ENCODE measurements at places on chromosomes 12 and 14. TPM values are rescaled to one million over a fixed set of nuclear protein-coding genes. Genes with fewer than 3 reads are reported as not detected.

- H3K27ac ChIP-seq = no peak overlapping the region
- H3K4me1 ChIP-seq = no peaks in the 10 kb centered on the region
- H3K27me3 ChIP-seq = peaks cover 2% of the 10 kb centered on the region
- no peak for DNase-seq
- no peak overlapping the region for H3K4me3 ChIP-seq
These were observed 6.4 kb upstream of the GAS2L3 start for GRCh38 chr12:100566887-100567637.

- peak overlapping the region; percentile 85 for H3K27ac ChIP-seq
- no peaks in the 10 kb centered on the region for H3K27me3 ChIP-seq
- peaks cover 30% of the 10 kb centered on the region for H3K4me1 ChIP-seq
- peak overlapping the region; percentile 24 for H3K4me3 ChIP-seq
These were observed 114.0 kb downstream of the PLXNC1 start for GRCh38 chr12:94262228-94263010.

DNA sequence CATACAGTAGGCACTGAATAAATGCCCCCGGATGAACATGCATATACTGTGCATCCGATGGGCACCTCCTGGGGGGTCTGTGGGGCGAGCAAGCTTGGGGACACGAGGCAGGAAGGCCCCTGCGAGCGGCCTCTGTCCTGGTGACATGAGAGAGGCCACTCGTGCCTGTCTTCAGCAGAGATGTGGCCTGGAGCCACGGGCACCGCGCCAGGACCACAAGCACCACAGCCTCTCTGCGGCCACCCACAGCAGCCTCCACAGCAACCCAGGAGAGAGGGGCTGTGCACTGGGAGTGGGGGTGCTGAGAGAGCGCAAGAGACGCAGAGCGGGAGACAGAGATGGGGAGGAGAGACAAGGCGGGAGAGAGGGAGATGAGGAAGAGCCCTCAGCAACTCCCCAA lies 118.5 kb downstream of the RFLNA start:
- H3K27ac ChIP-seq = no peak overlapping the region
- DNase-seq = no peak
- no peak overlapping the region for H3K4me3 ChIP-seq
- no peaks in the 10 kb centered on the region for H3K27me3 ChIP-seq
- peaks cover 82% of the 10 kb centered on the region for H3K36me3 ChIP-seq

GRCh38 chr12:121595520-121595919 lies 14.7 kb upstream of the KDM2B start:
- no peak overlapping the region for H3K4me3 ChIP-seq
- H3K36me3 ChIP-seq = peaks cover 10% of the 10 kb centered on the region
- no peak overlapping the region for H3K27ac ChIP-seq
- H3K4me1 ChIP-seq = peaks cover 2% of the 10 kb centered on the region
- H3K27me3 ChIP-seq = no peaks in the 10 kb centered on the region

DNA sequence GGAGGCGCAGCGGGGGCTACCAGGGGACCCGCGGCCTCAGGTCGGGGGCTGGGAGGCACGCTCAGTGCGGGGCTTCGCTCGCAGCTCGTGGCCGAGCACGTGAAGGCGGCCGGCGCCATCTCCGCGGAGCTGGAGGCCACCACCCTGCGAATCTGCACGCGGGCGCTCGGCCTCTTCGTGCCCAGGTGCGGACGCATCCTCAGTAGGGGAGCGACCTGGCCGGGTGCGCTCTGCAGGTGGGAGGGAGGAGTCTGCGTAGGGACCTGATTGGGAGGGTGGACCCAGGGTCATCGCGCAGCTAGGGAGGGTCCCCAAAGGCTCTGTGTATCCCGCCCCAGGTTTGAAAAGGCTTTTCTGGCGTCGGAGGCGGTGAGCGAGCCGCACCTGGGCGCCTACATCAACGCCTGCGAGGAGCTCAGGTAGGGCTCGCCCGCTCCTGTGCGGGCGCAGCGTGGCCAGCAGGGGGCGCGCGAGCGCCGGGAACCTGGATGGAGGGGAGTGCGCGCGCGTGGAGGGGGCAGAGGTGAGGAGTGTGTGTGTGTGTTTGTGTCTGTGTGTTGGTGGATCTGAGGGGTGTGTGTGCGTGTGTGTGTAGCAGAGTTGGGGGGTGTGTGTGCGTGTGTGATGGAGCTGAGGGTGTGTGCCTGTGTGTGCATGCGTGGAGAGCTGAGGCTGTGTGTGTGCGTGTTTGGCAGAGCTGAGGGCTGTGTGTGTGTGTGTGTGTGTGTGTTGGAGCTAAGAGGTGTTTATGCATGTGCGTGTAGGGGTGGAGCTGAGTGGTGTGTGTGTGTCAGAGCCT lies 10.3 kb downstream of the EXOC3L4 start:
- H3K4me1 ChIP-seq = peaks cover 26% of the 10 kb centered on the region
- no peak overlapping the region for H3K4me3 ChIP-seq
- H3K27me3 ChIP-seq = peaks cover 44% of the 10 kb centered on the region
- H3K36me3 ChIP-seq = no peaks in the 10 kb centered on the region
- DNase-seq = no peak

DNA sequence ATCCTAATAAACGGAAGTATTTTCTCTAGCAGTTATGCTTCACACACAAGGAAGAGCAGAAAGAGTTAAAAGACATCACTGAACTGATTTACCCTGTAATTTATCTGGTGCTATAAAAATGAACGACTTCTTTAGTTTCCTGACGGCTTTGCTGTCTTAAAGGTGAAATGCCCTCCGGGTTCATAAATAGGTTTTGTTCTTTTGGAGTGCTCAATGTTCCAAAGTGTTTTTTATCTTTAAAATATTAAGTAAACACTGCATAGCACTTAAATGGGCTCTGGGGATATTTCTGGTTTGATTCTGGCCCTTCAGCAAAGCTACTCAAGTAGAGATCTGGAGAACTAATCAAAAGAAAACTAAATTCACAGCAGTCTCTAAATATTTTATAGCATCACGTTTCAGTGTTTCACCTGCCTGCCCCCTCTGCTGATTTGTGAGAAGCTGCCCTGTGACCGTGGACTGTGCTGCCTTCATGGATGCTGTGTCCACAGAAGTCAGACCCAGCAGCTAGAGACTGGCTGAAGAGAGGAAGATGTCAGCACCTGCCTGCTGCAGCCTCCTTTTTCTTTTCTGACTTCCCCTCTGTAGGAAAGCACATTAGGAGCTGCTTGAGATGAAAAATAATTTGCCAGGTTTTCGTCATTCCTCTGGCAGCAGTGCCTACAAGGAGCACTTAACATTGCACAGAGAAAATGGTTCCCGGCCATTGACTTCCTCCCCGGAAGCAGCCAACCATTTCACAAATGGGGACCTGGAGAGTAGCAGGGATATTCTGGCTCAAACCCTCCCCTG lies 205.1 kb upstream of the FSCB start:
- H3K27ac ChIP-seq = no peak overlapping the region
- no peaks in the 10 kb centered on the region for H3K27me3 ChIP-seq
- H3K4me1 ChIP-seq = no peaks in the 10 kb centered on the region
- DNase-seq = no peak
- no peak overlapping the region for H3K4me3 ChIP-seq
- no peaks in the 10 kb centered on the region for H3K36me3 ChIP-seq

- no peak overlapping the region for H3K27ac ChIP-seq
- H3K27me3 ChIP-seq = no peaks in the 10 kb centered on the region
- no peak overlapping the region for H3K4me3 ChIP-seq
- H3K4me1 ChIP-seq = peaks cover 3% of the 10 kb centered on the region
- peaks cover 15% of the 10 kb centered on the region for H3K36me3 ChIP-seq
- no peak for DNase-seq
These were observed 17.5 kb downstream of the TMEM106C start for GRCh38 chr12:47980779-47981495.

- no peak overlapping the region for H3K4me3 ChIP-seq
- H3K27ac ChIP-seq = peak overlapping the region; percentile 53
- DNase-seq = peak; percentile 54
- H3K36me3 ChIP-seq = peaks cover 15% of the 10 kb centered on the region
- H3K4me1 ChIP-seq = no peaks in the 10 kb centered on the region
These were observed 148.8 kb downstream of the PLXNC1 start for GRCh38 chr12:94297096-94297699.

GRCh38 chr12:124675881-124676713 lies 108.7 kb upstream of the NCOR2 start:
- no peaks in the 10 kb centered on the region for H3K27me3 ChIP-seq
- peaks cover 66% of the 10 kb centered on the region for H3K4me1 ChIP-seq
- no peaks in the 10 kb centered on the region for H3K36me3 ChIP-seq

- H3K4me3 ChIP-seq = peak overlapping the region; percentile 75
- peak overlapping the region; percentile 75 for H3K27ac ChIP-seq
- H3K36me3 ChIP-seq = no peaks in the 10 kb centered on the region
- DNase-seq = no peak
These were observed 1.4 kb upstream of the SOX5 start for GRCh38 chr12:23950775-23951451.

- no peaks in the 10 kb centered on the region for H3K27me3 ChIP-seq
- no peaks in the 10 kb centered on the region for H3K36me3 ChIP-seq
- no peak overlapping the region for H3K4me3 ChIP-seq
- DNase-seq = peak; percentile 55
- H3K4me1 ChIP-seq = no peaks in the 10 kb centered on the region
These were observed 277.9 kb upstream of the DCN start for GRCh38 chr12:91460469-91460868.

- DNase-seq = no peak
- H3K4me3 ChIP-seq = peak overlapping the region; percentile 97
- no peaks in the 10 kb centered on the region for H3K27me3 ChIP-seq
- H3K27ac ChIP-seq = no peak overlapping the region
These were observed 927 bp upstream of the LRP6 start for GRCh38 chr12:12267742-12268200.

DNA sequence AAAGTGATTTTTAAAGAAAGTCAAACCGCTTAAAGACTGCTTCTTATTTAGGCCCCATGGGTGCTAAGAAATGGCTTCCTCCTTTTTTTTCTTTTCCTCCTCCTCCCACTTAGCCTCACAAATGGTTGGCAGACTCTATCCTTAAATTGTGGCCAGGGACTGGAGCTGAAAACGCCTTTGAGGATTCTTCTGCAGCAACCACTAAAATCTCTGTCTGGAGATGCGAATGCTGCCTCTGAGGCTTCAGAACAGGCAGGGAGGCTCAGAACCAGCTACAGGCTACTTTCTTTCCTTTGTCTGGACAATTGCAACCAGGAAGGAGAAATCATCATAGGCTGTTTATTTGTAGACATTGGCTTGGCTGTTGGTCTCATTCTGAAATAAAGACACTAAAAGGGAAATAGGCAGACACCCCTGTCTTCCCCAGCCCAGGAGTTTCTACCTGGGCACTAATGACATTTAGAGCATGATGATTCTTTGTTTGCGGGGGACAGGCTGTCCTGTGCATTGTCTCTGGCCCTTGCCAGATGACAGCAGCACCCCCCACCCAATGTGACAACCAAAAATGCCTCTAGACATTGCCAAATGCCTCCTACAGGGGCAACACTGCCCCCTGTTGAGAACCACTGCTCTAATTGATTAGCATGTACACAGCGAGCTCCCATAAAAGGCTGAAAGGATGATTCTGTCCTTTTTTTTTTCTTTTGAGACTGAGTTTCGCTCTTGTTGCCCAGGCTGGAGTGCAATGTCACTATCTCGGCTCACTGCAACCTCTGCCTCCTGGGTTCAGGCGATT lies 50.3 kb downstream of the MAP1LC3B2 start:
- no peaks in the 10 kb centered on the region for H3K27me3 ChIP-seq
- no peaks in the 10 kb centered on the region for H3K36me3 ChIP-seq
- no peak overlapping the region for H3K4me3 ChIP-seq
- H3K27ac ChIP-seq = no peak overlapping the region

DNA sequence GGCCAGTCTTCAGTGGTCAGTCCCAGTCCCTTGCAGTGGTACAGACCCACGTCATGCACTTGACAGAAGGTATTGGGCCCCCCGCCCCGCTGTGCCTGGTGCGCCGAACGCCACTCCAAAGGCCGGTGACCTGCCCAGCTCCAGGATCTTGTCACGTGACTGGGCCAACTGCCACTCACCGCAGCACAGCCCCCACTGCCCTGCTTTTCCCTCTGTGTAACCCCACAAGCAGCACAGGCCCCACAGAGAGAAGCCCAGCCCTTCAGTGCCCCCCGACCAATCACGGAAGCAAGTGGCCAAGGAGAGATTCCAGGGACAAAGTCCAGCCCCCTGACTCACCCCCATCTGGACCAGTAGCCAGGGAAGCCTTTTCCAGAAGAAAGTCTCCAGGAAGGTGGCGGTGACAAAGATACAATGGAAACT lies 498 bp downstream of the GPR132 start:
- H3K4me3 ChIP-seq = no peak overlapping the region
- H3K4me1 ChIP-seq = peaks cover 28% of the 10 kb centered on the region
- no peaks in the 10 kb centered on the region for H3K36me3 ChIP-seq
- H3K27me3 ChIP-seq = no peaks in the 10 kb centered on the region
- no peak overlapping the region for H3K27ac ChIP-seq

GRCh38 chr14:32352631-32353030 lies 23.5 kb downstream of the AKAP6 start:
- DNase-seq = no peak
- H3K27me3 ChIP-seq = no peaks in the 10 kb centered on the region
- no peaks in the 10 kb centered on the region for H3K4me1 ChIP-seq
- no peak overlapping the region for H3K27ac ChIP-seq
- no peaks in the 10 kb centered on the region for H3K36me3 ChIP-seq

GRCh38 chr14:69247676-69248440 lies 12.1 kb upstream of the GALNT16 start:
- H3K4me3 ChIP-seq = no peak overlapping the region
- H3K4me1 ChIP-seq = no peaks in the 10 kb centered on the region
- DNase-seq = peak; percentile 29
- H3K27ac ChIP-seq = no peak overlapping the region
- peaks cover 11% of the 10 kb centered on the region for H3K36me3 ChIP-seq
- H3K27me3 ChIP-seq = no peaks in the 10 kb centered on the region

GRCh38 chr14:68939893-68940613 lies 39.0 kb downstream of the ACTN1 start:
- H3K4me3 ChIP-seq = no peak overlapping the region
- H3K4me1 ChIP-seq = peaks cover 64% of the 10 kb centered on the region
- H3K36me3 ChIP-seq = no peaks in the 10 kb centered on the region
- H3K27me3 ChIP-seq = no peaks in the 10 kb centered on the region

GRCh38 chr14:77043177-77043983 lies 14.9 kb upstream of the IRF2BPL start:
- H3K4me3 ChIP-seq = peak overlapping the region; percentile 14
- H3K27me3 ChIP-seq = no peaks in the 10 kb centered on the region
- H3K27ac ChIP-seq = peak overlapping the region; percentile 98
- peaks cover 68% of the 10 kb centered on the region for H3K4me1 ChIP-seq
- no peak for DNase-seq

GRCh38 chr14:56805992-56806727 lies 4.1 kb downstream of the OTX2 start:
- peaks cover 17% of the 10 kb centered on the region for H3K4me1 ChIP-seq
- peaks cover 99% of the 10 kb centered on the region for H3K27me3 ChIP-seq
- no peak for DNase-seq
- H3K36me3 ChIP-seq = no peaks in the 10 kb centered on the region
- no peak overlapping the region for H3K4me3 ChIP-seq

The FLVCR2 gene
- 19.0 TPM for total RNA-seq

The GPR65 gene
- total RNA-seq = 2.0 TPM

The VIPAS39 gene
- 21.9 TPM for total RNA-seq

The GLIPR1L1 gene
- not detected for total RNA-seq

The SETD1B gene
- total RNA-seq = 5.8 TPM

The PRH2 gene
- total RNA-seq = 0.88 TPM

The C12orf75 gene
- 36.3 TPM for total RNA-seq

The LTBR gene
- 6.8 TPM for total RNA-seq

The MIPOL1 gene
- total RNA-seq = 17.3 TPM

The DPPA3 gene
- total RNA-seq = not detected

Measured in spinal cord (tissue), 10 donors.